ENCODE measurements at places on chromosomes 2 and 18.

DNA sequence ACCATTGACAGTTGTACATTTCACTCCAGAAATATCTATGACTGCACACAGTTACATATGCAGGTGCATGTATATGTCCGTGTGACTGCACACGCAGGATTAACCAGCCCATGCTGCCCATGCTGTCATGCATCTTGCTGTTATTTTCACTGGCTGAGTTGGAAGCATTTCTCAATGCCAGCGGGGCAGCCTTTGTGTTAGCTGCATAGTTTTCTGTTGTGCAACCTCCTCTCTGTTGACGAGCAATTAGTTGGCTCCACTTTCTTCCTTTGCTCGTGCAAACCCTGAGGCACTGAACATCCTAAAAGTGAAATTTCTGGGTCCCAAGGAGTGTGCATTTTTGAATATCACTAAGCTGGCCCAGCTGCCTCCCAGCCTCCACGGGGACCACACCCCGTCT, 133.4 kb upstream of the GLI2 start:
- no peak overlapping the region for H3K4me3 ChIP-seq
- no peaks in the 10 kb centered on the region for H3K27me3 ChIP-seq
- no peaks in the 10 kb centered on the region for H3K36me3 ChIP-seq
- DNase-seq: no peak

DNA sequence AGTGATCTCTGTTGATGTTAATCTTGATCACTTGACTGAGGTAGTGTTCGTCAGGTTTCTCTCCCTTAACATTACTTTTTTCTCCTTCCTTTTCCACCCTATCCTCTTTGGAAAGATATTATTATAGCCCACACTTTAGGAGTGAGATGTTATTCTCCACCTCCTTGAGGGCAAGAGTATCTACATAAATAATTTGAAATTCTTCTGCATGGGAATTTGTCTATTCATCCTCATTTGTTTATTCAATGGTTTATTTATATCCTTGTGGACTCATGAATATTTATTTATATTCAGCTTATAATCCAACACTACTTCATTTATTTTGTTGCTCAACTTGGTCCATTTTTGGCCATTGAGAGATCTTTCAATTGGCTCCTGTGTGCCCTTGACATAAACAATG, 750.4 kb downstream of the EPHA4 start:
- H3K4me1 ChIP-seq: no peaks in the 10 kb centered on the region
- no peak overlapping the region for H3K4me3 ChIP-seq
- H3K27me3 ChIP-seq: no peaks in the 10 kb centered on the region
- no peak for DNase-seq
- H3K27ac ChIP-seq: no peak overlapping the region

DNA sequence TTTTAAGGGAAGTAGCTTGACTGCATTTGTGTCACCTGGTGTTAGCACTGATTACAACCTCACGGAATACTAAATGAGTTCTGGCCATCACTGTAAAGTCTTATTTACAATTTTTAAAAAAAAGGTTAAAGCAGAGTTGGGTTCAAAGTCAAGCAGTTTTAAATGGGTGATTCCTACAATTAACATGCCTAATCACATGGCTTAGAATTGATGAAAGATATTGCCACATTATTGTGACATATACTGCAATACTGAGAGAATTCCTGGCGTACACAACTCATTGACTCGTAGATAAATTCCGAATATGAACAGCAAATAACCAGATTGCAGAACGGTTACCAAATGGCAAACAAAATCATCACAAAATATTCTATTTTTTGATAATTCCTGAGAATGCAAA, 34.2 kb downstream of the ROCK2 start:
- no peaks in the 10 kb centered on the region for H3K4me1 ChIP-seq
- H3K4me3 ChIP-seq: no peak overlapping the region
- no peaks in the 10 kb centered on the region for H3K27me3 ChIP-seq
- DNase-seq: no peak

GRCh38 chr2:211836409-211836808, 702.2 kb downstream of the ERBB4 start:
- no peaks in the 10 kb centered on the region for H3K36me3 ChIP-seq
- no peaks in the 10 kb centered on the region for H3K4me1 ChIP-seq
- H3K27ac ChIP-seq: no peak overlapping the region
- DNase-seq: no peak
